Effector CD4-positive, alpha-beta T cell (primary cell): ENCODE measurements at places on chromosomes 3 and 15.

DNA sequence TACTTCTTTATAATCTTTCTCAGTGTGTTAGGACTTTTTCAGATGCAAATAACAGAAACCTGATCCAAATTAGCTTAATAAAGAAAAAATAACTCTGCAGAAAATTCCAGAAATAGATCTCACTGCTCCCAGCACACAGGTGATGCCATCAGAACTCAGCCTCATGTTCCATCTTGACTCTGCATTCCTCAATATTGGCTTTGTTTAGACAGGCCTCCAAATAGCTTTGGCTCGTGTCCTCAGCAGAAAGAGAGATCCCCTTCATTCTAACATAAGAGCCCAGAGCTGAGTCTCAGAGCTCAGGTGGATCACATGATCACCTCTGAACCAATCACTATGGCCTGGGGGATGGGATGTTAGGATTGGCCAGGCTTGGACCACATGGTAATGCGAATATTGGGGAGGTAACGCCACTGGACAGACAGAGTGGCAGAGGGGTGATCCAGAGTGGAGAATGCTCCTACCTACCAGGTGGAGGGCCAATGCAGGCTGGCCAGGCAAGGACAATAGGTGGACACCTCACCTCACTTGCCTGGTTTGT is 46.6 kb upstream of the TBC1D21 start:
- DNase-seq: no peak

DNA sequence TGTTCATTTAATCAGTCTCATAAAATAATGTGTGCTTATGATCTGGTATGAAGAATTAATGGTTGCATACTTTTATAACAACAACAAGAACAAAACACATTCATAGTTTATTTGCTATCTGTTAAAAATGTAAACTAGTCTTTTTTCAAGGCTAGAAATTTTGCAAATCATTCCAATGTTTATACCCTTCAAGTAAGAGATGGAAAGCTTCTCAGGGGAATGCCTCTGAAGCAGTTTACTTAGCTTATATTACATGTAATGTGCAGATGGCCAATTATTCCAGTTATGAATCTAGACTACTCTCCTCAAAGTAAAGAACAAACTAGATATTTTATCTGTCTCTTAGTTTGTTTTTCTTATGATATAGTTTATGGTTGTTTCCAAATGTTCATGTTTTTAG is 575.4 kb downstream of the NAALADL2 start:
- no peak for DNase-seq

- no peak for DNase-seq
Observed at GRCh38 chr15:65183865-65184159, 1.3 kb downstream of the CLPX start.

DNA sequence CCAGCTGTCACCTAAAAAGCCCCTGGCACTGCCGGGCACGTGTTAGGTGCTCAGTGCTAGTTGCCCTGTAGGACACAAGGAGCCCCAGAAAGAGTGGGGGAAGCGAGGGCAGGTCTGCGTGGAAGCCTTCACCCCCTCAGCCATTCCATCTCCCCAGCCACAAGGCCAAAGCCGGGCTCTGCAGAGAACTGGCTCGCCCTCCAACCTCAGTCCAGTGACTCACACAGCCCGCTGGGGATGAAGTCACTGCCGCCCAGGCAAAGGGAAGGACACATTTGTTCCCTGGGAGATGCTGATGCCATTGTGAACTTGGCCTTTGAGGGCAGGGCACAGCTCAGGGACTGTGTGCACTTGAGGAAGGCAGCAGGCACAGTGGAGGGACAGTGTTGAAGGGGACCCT is 48.1 kb downstream of the IQSEC1 start:
- no peak for DNase-seq

- DNase-seq: no peak
Observed at GRCh38 chr3:98766924-98767323, 3.8 kb downstream of the ST3GAL6 start.

DNA sequence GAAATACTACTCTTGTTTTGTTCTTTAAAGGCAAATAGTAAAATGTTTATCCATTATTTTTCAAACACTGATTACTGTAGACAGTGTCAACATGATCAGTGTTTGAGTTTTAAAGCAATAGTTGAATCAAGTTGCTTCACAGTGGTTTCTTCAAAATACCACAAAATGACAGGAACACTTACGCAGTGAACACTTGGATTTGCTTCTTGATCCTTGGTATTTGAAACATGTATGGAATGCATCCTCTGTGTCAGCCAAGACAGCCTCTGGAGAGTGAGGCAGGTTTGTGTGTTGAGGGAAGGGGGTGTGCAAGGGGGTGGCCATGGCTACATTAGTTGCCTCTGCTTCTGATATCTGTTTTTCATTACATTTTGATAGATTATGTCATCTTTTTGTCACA is 413.0 kb downstream of the RBMS3 start:
- DNase-seq: no peak

DNA sequence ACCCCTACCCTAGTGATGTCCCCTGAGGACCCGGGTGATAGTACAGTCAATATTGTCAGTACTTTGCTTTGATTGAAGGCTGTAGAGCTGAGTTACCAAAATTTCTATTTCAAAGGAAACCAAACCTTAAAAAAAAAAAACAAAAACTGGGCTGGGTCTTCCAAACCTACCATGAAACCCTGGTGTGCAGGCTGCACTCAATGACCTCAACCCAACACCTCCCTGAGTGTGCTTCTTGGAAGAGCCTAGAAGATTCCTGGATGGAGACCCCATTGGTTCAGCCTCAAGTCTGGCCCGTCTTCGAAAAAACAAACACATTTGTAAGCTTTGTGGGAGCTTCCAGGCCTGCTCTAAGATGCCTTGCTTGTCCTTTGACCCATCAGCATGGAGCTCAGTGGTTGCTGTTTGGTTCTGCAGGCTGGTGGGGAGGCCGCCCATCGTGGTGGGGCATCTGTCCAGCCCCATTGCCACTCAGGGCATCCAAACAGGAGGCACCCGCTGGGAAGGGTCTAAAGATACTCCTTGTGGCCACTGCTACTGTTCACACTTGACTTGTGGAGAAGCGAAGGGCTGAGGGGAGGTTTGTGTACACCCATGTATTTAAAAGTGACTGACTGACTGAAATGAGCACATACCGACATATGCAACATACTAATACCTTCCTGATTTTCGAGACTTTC is 32.2 kb downstream of the CRTAP start:
- DNase-seq: no peak

DNA sequence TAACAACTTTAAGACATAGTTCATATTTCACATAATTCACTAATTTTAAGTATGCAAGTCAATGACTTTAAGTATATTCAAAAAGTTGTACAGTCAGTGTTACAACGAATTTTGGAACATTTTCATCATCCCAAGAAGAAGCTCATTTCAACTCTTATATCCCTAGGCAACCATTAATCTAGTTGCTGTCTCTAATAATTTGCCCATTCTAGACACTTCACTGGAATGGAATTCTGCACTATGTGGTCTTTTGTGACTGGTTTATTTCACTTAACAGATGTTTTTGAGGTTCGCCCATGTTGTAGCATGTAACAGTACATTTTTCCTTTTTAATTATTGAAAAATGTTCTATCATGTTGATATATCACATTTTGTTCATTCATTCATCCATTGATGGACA is 104.2 kb upstream of the SPRED1 start:
- no peak for DNase-seq

- DNase-seq: no peak
Observed at GRCh38 chr15:96138985-96139384, 191.5 kb upstream of the NR2F2 start.

DNA sequence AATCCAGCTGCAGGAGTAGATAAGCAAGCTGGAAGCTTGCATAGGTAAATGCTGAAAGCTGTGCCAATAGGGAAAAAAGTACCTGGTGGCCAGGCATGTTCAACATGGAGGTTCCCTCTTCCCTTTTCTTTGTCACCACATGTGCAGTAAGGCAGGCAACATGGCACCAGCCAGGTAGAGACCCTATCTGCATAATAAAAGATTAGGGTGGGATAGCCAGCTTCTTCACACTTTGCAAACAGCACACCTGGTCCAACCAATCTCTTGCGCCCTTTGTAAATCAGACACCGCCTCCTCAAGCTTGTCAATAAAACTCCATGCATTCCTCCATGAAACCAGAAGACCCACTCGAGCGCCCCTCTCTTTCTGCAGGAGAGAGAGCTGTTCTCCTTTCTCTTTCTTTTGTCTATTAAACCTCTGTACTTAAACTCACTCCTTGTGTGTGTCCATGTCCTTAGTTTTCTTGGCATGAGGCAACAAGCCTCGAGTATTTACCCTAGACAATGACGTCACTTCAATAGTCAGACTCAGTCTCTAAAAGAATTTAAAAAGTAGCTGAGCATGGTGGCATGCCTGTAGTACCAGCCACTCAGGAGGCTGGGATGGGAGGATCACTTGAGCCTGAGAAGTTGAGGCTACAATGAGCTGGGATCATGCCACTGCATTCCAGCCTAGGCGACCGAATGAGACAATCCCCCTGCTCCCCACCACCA is 256.3 kb downstream of the SCAPER start:
- DNase-seq: no peak

GRCh38 chr15:47689660-47690059 is 27.6 kb upstream of the SEMA6D start:
- DNase-seq: no peak

GRCh38 chr3:185283374-185283935 is 29.6 kb upstream of the EHHADH start:
- DNase-seq: no peak

DNA sequence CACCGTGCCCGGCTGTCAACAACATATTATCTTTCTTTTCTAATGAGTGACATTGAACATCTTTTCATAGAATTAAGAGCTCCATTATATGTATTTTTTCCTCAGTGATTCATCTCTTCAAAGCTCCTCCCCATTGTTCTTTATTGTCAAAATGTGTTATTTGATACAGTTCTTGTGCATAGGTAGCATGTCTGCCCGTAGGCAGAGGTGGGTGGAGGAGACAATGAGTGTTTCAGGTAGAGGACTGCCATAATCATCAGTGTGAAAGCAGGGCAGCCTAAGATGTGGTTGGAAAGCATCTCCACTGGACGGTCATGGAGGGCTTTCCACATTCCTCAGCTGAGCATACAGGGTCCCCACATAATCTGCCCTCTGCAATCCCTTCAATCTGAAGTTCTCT is 452.0 kb upstream of the MCTP2 start:
- no peak for DNase-seq

DNA sequence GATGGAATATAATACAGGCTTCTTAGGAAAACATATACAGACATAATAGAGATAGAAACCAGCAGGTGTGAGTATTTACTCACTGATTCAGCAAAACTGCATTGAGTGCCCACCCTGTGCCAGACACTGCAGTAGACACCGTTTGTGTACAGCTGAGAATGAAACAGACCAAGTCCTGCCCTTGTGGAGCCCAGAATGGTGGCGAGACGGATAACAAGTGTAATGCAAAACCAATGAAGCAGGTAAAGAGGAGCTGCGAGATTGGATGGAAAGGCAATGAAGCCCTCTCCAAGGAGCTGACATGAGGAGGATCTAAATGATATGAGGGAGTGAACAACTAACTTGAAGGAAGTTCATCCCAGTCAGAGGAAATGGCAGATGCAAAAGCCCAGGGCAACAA is 256.4 kb downstream of the MEX3B start:
- no peak for DNase-seq

GRCh38 chr3:128491691-128491940 is 1.4 kb downstream of the GATA2 start:
- DNase-seq: no peak
